Kidney (tissue), 22 donors: ENCODE measurements at places on chromosomes 13 and 19. TPM values are rescaled to one million over a fixed set of nuclear protein-coding genes. Genes with fewer than 3 reads are reported as not detected.

GRCh38 chr19:33780251-33780650 is 16.4 kb upstream of the KCTD15 start:
- no peak for DNase-seq

DNA sequence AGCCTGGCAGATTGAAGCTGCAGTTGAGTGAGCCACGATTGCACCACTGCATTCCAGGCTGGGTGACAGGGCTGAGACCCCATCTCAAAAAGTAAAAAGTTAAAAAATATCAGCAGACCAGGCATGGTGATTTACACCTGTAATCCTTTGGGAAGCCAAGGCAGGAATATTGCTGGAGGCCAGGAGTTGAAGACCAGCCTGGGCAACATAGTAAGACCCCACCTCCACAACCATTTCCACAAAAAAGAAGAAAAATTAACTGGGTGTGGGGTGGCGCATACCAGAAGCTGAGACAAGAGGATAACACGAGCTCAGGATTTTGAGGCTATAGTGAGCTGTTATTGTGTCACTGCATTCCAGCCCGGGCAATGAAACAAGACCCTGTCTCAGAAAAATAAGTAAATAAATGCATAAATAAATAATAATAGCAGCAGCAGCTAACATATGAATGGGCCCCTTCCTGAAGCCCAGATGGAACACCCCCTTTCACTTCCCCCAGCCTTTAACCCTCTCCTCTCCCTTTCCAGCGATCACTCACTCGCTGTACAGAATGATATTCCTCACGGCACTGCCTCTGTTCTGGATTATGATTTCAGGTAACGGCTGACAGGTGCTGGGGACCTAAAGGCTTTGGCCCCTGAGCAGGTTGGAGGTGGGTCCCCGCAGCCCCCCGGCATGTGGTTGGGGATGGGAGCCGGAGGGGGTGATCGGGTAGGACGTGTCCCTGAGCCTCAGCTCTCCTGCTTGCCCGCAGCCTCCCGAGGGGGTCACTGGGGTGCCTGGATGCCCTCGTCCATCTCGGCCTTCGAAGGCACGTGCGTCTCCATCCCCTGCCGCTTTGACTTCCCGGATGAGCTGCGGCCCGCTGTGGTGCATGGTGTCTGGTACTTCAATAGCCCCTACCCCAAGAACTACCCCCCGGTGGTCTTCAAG is 3.2 kb downstream of the MAG start:
- no peak for DNase-seq

DNA sequence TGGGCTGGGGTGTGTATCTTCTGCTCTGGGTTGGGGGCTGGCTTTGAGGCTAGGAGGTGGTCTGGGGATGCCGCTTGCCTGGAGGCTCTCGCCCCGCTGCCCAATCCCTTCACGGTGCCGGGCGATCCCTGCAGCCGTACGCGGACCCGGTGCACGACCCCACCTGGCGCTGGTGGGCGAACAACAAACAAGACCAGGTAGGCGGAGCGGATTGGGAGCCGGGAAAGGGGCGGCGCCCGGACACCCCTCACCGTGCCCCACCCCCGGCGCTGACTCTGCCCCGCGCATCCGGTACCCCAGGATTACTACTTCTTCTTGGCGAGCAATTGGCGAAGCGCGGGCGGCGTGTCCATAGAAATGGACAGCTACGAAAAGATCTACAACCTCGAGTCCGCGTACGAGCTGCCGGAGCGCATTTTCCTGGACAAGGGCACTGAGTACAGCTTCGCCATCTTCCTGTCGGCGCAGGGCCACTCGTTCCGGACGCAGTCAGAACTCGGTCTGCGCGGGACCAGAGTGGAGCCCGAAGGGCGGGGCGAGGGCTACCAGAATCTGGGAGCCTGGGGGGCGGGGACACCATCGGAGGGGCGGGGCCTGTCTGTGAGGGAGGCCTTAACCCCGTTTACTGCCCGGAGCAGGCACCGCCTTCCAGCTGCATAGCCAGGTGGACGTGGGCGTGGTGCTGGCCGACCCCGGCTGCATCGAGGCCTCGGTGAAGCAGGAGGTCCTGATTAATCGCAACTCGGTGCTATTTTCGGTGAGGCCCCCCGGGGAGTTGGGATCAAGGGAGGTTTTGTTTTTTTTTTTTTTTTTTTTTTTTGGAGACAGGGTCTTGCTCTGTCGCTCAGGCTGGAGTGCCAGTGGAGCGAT is 12.1 kb upstream of the PSMD8 start:
- peak; percentile 81 for DNase-seq

DNA sequence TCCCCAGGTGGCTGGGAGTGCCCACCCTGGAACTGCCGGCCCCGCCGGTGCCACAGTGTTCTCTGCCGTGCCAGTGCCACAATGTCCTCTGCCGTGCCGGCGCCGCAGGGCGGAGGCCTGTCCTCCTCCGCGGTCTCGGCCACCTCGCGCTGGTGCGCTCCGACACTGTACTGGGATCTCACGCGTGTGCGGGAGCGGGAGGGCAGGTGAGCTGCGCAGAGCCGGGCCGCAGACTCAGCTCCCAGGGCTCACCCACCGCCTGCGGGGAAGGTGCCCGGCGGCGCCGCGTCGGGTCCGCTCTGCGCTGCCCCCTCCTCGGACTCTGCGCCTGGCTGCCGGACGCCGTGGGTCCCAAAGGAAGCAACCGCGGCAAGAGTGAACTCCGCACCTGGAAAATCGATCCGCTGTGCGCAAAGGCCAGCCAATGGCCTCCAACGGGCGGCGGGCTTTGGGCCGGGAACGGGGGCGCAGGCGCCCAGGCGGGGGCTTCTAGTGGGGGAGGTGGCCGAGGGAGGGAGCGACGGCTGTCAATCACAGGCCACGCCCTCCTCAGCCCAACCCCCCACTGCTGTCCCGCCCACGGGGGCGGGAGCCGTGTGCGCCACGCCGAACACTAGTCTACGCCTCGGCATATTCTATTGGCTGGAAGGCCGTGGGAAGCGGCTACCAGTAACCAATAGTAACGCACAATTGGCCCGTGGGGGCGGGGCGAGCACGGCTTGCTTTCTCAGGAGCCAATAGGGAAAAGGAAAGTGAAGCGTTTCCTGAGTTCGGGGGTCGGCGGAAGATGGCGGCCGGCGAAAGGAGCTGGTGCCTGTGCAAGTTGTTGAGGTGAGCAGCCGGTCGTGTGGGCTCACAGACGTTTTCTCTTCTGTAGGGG is at the start of gene ALG11:
ALG11 (plus strand) TSS at position 767 of the 880 bp plus-strand sequence; CDS start at position 788, 21 bp downstream.
- DNase-seq = peak; percentile 99

DNA sequence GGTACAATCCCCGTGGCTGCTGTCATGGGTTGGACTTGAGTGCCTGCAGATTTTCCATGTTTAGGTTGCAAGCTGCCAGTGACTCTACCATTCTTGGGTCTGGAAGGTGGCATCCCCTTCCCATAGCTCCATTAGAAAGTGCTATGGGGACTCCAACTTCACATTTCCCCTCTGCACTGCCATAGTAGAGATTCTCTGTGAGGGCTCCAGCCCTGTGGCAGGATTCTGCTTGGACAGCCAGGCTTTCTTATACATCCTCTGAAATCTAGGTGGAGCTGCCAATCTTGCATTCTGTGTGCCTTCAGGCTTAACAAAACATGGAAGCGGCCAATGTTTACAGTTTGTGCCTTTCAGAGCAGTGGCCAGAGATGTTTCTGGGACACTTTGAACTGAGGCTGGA is 636.2 kb downstream of the SLITRK6 start:
- no peak for DNase-seq

DNA sequence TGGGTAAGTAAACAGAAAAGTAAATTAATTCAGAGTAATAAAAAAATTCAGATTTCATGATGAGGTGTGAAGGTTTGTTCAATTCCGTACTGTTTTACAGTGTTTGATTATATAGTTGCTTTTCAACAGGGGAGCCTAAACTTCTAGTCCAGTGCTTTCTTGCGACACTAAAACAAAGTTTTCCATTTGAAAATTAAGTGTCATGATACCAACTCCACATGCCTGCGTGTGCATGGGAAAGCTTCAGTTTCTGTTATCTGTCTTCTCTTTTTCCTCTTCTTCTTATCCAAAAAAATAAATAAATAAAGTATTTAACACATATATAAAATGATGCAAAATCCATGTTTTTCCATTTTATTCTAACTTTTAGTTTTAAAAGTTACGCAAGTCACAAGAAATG is 165.3 kb downstream of the DACH1 start:
- DNase-seq = no peak

DNA sequence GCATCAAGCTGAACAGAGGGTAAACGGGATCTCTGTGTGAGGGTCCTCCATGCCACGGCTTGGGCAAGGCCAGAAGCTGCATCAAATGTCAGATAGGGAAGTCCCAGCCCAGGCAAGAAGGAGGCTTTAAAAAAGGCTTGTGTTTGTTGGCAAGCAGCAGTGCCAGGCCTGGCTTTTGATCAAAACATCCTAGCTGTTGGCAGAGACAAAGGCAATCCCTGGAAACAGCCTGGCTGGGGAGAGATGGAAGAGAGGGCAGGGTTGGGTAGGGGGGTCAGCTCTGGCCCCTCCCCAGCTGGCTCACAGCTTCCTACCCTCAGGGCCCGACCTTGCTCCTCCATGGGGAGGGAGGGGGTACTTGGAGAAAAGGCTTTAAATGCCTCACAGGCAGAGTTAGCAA is 61.8 kb upstream of the KCTD15 start:
- DNase-seq = no peak

- no peak for DNase-seq
Measured at GRCh38 chr13:41785402-41786172, 175.3 kb downstream of the VWA8 start.

DNA sequence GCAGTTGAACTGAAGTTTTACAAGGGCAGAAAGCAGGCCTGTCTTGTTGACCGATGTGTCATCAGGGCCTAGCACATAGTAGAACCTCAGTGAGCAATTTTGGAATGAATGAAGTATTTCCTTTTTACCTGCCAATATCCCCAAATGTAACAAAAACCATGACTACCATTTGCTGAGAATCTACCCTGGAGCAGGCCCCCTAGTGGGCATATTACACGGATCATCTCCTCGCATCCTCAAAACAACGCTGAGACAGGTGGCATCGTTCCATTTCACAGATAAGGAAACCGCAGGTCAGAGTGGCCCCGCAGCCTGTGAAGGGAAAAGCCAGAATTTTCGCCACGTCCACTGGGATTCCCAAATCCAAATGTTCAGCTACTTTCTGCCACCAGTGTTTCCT is 77.9 kb downstream of the CACNA1A start:
- no peak for DNase-seq

- peak; percentile 33 for DNase-seq
Measured at GRCh38 chr19:23394511-23394910, 760 bp downstream of the ZNF91 start.

DNA sequence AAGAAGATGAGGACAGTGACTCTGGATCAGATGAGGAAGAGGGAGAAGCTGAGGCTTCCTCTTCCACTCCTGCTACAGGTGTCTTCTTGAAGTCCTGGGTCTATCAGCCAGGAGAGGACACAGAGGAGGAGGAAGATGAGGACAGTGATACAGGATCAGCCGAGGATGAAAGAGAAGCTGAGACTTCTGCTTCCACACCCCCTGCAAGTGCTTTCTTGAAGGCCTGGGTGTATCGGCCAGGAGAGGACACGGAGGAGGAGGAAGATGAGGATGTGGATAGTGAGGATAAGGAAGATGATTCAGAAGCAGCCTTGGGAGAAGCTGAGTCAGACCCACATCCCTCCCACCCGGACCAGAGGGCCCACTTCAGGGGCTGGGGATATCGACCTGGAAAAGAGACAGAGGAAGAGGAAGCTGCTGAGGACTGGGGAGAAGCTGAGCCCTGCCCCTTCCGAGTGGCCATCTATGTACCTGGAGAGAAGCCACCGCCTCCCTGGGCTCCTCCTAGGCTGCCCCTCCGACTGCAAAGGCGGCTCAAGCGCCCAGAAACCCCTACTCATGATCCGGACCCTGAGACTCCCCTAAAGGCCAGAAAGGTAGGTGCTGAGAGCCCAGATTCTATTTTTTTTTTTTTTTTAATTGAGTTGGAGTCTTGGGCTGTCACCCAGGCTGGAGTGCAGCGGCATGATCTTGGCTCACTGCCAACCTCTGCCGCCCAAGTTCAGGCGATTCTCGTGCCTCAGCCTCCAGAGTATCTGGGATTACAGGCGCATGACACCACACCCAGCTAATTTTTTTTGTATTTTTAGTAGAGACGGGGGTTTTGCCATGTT is 2.3 kb downstream of the PPP1R15A start:
- DNase-seq = no peak

DNA sequence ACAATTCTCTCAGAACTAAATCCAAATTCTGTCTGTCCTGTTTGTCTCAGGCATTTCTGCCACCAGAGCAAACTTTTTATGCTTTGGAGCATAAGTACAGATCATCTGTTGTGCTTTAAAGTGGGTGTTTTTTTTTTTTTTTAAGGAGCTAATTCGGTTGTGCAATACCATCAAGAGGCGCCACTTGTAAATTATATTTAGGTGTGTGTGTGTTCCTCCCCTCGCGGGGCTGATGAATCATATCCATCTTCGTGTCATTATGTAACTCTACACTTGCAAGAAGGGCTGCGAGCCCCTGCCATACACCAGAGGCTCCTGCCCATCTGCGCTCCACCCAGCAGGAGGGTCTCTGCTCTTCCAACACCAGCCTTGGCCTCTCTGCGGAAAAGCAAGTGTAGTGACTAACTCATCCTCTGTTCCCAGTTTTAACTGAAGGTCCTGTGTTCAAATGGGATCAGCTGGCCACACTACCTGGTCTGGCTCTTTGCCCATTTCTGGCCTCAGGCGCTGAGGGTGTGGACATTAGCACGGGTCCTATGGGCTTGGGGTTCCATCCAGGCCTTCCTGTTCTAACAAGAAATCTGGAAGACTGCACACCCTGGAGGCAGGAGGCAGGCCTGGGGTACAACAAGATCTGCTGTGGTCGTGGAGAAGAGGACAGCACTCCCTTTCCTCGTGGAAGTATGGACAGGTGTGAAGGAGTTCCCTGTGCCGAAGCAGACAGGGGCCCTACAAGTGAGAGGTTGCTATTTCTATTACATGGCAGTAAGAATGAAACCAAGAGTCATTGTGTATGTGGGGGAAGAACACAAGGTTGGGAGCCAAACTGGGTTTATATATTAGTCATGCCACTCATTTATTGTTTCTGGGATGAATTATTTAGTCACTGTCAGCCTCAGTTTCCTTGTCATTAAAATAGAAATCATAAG is 96.1 kb upstream of the MBNL2 start:
- no peak for DNase-seq

The OR7C1 gene
- not detected for polyA plus RNA-seq

The DGKH gene
- polyA plus RNA-seq = 1.7 TPM

The ZNF43 gene
- 4.8 TPM for polyA plus RNA-seq

The CEACAM4 gene
- not detected for polyA plus RNA-seq

The KBTBD7 gene
- 4.3 TPM for polyA plus RNA-seq

The RNF113B gene
- polyA plus RNA-seq = not detected

The PIP5K1C gene
- polyA plus RNA-seq = 11.2 TPM

The SPACA4 gene
- polyA plus RNA-seq = not detected

The ICAM5 gene
- polyA plus RNA-seq = 0.34 TPM

The SMAD9 gene
- polyA plus RNA-seq = 3.5 TPM

The KCNN4 gene
- polyA plus RNA-seq = 0.80 TPM

The IGLON5 gene
- 0.15 TPM for polyA plus RNA-seq

The CYP2F1 gene
- polyA plus RNA-seq = not detected

The PPP5C gene
- 54.3 TPM for polyA plus RNA-seq

The RSPH6A gene
- not detected for polyA plus RNA-seq

The CAMSAP3 gene
- 19.3 TPM for polyA plus RNA-seq
